ENCODE measurements at places on chromosomes 11 and 22.

DNA sequence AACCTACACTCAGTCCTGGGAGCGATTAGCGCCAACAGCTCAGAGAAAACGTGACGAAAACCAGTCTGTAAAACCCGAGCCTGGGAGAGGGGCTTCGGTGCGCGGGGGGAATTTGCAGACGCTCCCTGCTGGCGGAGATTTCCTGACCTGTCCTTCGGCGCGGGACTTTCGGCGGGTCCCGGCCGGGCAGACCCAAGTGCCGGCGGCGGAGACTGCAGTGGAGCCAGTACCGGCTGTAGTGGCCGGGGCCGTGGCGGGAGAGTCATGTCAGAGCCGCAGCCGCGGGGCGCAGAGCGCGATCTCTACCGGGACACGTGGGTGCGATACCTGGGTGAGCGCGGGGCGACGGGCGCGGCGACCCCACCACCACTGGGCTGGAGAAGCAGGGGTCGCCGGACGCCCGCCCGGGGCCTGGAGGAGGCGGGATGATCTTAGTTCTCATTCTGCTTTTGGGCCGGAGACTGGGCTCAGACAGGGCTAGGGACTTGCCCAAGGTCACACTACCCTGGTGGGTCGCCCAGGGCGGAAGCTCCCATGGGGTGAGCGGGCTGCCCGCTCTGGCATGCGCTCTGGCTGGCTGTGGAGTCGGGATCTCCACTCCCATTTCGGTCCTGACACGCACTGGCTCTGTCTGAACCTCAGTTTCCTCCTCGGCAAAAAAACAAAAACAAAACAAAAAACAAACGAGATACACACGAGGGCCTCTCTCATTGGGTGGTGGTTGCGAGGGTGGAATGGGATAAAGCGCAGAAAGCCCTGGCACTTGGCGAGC, at the start of gene MTFP1:
Gene MTFP1 (plus strand): TSS at position 153 of the 772 bp plus-strand sequence. CDS start 112 bp downstream, at position 265.
- DNase-seq = peak; percentile 76

DNA sequence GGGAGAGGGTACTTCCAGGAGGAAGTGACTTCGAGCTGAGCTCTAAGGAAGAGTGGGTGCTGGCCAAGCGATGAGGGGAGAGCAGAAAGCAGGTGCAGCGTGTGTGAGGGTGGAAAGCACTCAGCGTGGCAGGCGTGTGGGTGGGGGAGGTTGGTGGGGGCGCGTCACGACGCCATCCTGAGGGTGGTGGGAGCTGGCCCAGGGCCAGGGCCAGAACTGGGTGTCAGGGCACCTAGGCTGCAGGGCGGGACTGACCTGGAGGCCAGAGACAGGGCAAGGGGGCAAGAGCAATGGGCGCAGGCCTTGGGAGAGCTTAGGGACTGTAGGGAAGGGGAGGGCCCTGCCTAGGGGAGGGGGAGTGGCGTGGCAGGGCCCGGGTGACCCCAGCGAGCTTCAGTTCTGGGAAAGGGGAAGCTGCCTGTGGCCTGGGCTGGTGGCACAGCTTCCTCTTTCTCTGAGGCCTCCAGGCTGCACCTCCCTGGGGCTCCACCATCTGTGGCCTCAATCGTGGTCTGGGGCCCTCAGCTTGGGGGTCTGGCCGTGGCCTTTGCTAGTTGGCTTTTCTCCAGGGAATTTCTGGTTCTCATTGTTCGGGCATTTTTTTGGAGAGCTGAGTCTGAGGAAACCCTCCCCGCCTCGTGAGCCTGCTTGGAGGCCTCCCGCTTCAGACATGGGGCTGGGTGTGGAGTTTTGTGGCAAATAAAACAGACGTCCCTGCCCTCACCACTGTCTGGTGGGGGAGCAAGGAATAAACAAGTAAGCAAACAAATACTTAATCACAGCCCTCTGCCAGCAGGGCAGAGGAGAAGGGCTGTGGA, 8.9 kb downstream of the RELT start:
- peak; percentile 67 for DNase-seq

GRCh38 chr22:24189249-24190158, 8.2 kb downstream of the SUSD2 start:
- peak; percentile 57 for DNase-seq

DNA sequence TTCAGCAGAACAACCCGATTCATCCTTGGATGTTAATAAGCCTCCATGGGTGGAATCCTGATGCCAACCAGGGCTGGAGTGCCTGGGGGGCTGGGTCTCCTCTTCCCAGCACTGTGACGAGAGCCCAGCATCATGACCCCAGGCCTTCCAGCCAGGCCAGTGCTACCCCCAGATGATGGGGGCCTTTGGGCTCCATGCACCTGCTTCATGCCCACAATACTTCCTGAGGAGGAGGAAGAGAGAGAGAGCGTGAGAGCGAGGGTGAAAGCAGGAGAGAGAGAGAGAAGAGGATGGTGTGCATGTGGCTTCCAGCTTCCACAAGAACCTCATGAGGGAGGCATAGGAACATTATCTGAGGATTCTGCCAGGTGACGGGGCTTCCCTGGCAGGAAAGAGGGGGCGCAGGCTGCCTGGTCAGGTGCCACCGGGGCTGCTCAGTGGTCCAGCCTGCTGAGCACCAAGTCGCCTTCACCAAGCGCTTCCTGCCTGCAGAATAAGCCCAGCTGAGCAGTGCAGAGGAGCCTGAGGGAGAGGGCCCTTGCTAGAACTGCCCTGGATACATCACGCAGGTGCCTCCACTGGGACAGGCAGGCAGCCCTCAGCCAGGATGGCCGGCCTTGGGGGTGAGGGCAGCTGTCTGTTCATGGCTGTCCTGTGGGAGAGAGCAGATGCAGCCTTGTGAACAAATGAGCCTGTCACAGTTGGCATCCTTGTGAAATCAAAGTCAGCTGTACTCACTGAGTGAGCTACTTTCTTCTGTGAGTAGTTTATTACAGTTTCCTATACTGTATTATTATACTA, 243.3 kb upstream of the B3GAT1 start:
- no peak for DNase-seq

DNA sequence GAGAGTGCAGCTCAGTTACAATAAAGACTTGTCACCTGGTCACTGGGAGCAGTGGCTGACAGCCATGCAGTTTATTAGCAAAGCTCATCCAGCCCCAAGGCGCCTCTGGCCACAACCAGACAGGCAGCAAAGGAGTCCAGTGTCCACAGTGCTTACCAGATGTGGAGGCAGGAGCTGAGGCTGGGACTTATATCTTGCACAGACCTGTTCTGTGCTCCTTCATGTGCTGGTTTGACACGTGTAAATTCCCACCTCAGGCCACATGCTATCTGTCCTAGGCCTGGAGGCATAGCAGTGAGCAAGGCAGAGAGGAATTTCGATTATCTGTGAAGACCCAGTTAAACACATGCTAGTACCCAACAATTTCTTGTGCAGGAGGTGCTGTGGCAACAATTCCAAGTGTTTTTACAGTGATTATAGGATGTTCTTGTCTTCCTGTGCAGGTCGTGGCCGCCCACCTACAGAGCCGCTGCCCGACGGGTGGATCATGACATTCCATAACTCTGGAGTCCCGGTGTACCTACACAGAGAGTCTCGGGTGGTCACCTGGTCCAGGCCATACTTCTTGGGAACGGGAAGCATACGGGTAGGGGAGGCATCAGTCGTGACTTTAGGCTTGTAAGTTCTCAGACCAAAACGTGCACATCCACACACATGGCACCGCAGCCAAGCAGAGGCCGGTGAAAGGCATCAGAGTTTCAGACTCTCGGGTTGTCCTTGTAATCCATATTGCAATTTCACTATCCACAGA, 9.4 kb downstream of the DGCR8 start:
- no peak for DNase-seq

- DNase-seq = no peak
These were observed 24.0 kb upstream of the ME3 start for GRCh38 chr11:86696451-86696850.

DNA sequence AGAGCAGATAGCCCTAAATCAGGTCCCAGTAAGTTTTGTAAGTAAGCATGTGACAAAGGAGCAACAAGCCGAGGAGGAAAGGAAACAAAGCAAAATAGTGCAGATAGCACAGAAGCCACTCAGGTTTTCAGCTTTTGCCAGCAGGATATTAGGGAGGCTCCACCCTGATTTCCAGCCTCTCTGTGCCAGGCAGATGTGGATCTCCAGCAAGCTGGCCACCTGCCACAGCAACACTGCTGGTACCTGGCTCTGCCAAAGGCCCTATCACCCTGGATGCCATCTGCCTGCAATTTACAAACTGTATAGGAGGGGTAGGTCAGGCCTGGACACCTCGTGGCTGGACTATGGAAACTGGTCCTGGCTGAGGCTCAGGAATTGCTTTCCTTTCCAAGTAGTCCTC, 12.2 kb upstream of the NNMT start:
- no peak for DNase-seq

DNA sequence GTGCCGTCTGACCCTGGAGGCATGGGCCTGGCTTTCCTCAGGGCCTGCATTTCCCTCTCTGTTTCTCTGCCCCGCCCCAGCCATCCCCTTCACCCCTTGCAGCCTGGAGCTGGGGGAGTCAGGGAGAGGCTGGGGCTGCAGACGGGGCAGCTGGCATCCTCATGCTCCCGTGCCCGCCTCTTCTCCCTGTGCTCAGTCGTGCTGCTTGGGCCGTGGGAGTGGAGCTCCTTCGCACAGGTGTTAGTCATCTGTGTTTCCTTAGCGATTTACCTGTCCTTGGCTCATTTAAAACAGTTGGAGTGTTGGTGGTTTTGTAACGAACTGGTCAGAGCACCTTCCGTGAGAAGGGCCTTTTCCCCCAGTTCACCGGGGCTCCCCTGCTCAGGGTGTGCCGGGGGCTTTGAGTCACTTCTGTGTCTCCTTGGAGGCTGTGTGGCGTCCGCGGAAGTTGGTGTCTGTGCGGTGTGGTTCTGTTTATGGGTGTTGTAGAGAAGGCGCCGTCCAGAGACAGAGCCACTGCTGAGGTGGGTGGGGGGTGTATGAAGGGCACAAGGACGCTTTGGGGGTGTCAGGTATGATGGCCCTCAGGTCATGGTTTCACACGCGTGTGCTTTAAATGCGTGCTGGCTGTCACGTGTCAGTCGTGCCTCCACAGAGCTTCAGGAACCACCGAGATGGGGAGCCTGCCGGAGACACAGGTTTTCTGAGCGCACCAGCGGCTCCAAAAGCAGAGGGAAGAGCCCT, 19.5 kb downstream of the BRSK2 start:
- DNase-seq = no peak

DNA sequence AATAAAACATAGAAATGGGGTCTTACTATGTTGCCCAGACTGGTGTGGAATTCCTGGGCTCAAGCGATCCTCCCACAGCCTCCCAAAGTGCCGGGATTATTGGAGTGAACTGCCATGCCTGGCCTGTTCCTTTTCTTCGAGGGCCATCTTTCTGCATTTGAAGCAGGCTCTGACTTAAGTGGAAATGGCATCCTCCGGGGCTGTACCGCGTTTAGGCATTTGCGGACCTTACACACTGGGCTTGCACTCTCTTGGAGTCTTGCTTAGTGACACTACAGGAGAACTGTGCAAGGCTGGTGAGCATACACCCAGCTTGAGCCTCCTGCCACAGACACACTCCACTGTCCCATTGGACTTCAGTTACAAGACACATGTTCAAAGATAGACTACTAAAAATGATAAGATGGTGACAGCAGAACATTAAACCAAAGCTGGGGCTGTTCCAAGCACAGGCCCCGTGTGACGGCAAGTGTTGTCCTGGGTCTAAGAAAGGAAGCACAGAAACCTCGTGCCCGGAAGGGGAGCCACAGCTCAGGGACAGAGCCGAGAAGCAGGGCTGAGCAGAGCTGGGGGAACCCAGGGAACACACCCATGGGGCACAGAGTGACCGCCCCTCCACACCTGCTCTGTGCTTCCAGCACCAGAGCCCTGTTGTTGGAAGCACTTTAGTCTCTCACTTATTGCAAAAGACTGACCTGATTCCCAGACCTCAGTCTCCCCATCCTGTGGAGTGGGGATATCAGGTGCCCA, 59.0 kb upstream of the SHANK2 start:
- DNase-seq = no peak

GRCh38 chr11:65535102-65535501, 10.2 kb downstream of the SCYL1 start:
- no peak for DNase-seq

- DNase-seq = no peak
These were observed 819 bp upstream of the KCNQ1OT1 start for GRCh38 chr11:2700415-2701211.

GRCh38 chr11:47980088-47980906, at the start of gene PTPRJ:
Gene PTPRJ (plus strand): TSS chr11:47980559. CDS start chr11:47980913, 354 bp downstream.
- peak; percentile 76 for DNase-seq

- DNase-seq = no peak
These were observed 4.5 kb upstream of the NEFH start for GRCh38 chr22:29475550-29475949.

DNA sequence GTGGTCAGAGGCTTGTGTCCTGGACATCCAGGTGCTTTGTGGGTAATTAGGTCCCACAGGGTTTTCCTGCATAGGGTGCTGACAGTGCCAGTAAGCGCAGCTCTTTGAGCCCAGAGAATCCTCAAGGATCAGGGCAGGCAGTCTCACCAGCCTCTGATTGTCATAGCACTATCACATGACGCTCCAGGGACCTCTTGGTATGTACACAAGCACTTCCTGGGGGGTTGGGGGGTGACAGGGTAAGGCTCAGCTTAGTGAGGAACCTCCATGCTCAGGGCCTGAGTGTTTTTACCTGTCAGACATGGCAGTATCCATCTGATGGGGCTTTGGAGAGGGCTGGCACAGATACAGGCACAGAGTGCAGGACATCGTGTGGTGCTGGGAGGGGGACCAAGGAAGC, 27.9 kb upstream of the SUSD2 start:
- no peak for DNase-seq

- no peak for DNase-seq
These were observed 16.7 kb downstream of the MRPL23 start for GRCh38 chr11:1963864-1964263.

Measured in umbilical cord (tissue), 2 donors.